Thoracic aorta (tissue), 2 donors: ENCODE measurements at places on chromosomes 1 and 21.

- no peak for DNase-seq
These were observed 1.8 kb upstream of the CR1 start for GRCh38 chr1:207494171-207494570.

DNA sequence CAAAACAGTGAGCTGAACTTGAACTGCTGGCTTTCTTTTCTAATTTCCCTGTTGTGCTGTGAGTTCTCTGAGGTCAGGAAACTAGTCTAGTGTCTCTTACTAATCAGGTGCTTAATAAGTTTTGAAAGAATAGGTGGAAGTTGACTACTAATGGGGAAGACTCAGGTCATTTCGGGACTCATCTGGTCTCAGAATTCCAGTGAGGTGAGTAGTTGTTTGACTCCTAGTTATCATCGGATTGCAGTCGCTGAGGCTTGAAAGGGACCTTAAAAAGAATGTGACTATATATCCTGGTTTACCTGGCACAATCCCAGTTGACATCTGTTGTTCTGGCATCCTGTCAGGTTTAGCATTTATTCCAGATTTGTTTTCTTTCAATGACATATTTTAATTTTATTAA is 81.4 kb upstream of the SPAG17 start:
- no peak for DNase-seq

- DNase-seq: no peak
These were observed 11.4 kb downstream of the LGALS8 start for GRCh38 chr1:236535190-236535589.

DNA sequence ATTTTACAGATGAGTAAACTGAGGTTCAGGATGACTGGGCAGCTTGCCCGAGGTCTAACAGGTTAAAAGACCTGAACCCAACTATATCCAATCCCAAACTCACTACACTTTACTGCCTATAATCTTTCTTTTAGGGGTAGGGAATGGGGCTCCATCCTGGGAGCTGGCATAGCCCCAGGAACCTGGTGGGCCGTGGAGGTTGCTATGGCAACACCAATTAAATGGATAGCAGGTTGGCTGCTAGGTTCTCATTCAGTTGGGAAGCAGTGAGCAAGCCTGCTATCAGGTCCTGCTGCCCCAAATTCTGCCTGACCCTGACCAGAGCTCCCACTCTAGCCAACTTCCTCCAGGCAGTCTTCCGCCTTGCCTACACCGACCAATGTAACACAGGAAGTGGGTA is 40.9 kb downstream of the LRP8 start:
- DNase-seq: no peak

DNA sequence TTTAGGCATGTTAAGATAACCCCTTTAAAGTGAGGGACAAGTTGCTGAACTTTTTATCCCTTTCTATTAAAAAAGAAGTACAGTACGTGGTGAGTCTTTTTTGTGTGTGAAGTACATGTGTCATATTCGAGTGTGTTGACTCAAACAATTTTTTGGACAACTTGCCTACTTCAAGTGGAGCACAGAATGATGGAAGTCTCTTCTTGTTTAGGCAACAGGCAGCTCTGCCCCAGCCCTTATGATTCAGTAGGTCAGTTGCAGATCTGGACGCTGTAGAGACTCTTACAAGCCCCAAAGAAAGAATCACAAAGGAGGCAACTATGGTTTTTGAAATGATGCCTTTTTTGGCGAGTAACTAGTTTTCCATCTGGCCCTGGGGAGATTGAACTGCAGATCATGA is 14.4 kb upstream of the ZFP69B start:
- no peak for DNase-seq

DNA sequence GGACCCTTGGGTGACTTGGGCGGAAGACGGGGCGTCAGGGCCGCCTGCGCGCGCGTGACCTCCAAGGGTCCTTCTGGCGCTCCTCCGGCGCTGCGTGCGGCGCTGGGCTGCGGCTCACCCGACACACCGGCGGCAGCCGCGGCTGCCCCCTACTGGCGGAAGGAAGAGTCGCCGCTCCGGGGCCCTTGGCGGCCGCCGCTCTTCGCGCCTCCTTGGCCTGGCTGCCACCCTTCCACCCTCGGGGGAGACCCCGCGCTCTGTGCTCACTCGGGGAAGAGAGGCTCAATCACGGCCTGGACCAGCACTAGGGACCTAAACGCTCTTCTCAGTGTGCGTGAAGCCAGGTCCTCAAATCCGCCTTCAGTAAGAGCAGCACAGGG is 89.7 kb downstream of the DMRTA2 start:
- no peak for DNase-seq

- no peak for DNase-seq
These were observed at the start of gene FTCD for GRCh38 chr21:46155514-46156377. Gene FTCD, minus strand, starts transcription at chr21:46155579. Its CDS starts 56 bp downstream, at chr21:46155523.

GRCh38 chr1:32939655-32940371 is 24.8 kb downstream of the RNF19B start:
- no peak for DNase-seq

- DNase-seq: no peak
These were observed 25.2 kb downstream of the RC3H1 start for GRCh38 chr1:173996995-173997394.

- no peak for DNase-seq
These were observed 150.6 kb upstream of the ZC3H12A start for GRCh38 chr1:37323486-37324377.

GRCh38 chr1:5982868-5983267 is 9.4 kb downstream of the NPHP4 start:
- DNase-seq: no peak

- DNase-seq: no peak
These were observed 29.5 kb downstream of the PEX14 start for GRCh38 chr1:10504249-10504648.

GRCh38 chr1:23448846-23449245 is 24.3 kb upstream of the TCEA3 start:
- DNase-seq: no peak

GRCh38 chr1:59976194-59977074 is 49.9 kb upstream of the CYP2J2 start:
- DNase-seq: peak; percentile 15

- DNase-seq: no peak
These were observed 19.1 kb downstream of the RAB7B start for GRCh38 chr1:205983925-205984725.

DNA sequence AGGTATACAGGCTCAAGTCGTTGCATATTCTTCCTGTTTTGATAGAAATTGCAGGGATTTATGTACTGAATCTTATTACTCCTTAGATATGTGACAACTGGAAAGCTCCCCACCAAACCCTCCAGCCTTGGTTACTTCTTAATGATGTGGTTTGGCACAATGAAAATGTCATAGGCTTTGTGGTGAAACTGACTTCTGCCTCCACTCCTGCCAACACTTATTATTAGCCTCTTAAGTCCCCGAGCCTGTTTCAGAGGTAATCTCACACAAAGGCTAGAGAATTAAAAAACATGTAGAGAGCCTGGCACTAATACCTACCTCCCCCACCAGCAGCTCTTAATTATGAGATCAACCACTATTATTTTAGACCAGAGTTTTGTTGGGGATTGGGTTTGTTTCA is 4.2 kb downstream of the COX20 start:
- no peak for DNase-seq

- DNase-seq: no peak
These were observed 71.2 kb upstream of the RGL1 start for GRCh38 chr1:183733715-183734114.

DNA sequence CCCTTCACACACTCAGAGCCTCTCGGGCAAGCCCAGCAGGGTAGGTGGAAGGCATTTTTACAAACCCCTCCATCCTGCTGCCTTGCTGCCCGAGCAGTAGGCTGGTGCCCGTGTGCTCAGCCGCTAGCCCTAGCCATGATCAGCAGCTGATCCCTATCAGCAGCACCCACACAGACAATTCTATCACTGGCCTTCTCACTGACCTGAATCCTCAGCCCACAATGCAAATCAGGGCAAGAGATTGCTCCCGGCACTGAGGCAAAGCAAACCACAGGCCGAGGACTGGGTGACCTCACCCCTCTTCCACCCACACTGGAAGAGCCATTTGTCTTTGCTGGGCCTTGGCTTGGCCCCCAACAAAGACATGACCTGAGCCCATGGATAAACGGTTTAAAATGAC is 895 bp upstream of the PDZK1 start:
- DNase-seq: no peak
